ENCODE measurements at places on chromosomes 13 and 19.

DNA sequence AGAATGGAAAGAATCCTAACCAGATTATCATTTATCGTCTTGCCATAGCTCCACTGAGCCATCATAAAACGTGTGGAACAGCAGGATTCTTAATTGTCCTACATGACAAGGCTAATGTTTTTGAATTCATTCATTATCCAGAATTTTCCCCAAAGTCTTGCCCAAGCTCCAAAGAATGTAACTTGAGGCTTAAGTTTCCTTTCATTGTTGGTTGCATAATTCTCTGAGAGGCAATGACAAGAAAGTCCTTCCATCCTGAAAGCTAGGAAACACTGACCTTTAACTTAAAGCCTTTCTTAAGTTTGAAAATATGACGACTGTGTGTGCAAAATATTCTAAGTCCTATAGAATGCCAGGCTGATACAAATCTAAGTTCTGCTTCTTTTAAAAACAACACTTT is 546.1 kb downstream of the SUCLA2 start:
- no peak for DNase-seq

GRCh38 chr19:39676004-39676403 is 20.3 kb downstream of the LGALS16 start:
- DNase-seq = no peak

DNA sequence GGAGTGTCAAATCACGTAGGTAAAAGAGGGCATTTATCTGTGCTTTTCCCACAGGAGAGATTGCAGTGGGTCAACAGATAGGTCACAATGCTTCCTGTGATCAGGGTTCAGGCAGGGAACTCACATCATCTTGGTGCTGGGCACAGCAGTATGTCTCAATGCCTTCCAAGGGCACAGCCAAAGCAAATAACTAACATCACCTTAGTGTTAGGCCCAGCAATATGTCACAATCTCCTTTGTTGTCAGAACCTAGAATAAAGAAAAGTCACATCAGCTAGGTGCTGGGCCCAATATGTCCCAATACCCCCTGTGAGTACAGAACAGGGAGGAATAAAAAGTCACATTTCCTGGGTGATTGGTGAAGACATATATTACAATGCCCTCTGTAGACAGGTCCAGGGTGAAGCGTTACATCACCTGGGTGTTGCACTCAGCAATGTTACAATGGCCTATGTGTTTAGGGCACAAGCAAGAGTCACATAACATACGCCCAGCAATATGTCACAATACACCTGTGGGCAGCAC is 11.4 kb upstream of the ZNF724 start:
- DNase-seq = no peak

DNA sequence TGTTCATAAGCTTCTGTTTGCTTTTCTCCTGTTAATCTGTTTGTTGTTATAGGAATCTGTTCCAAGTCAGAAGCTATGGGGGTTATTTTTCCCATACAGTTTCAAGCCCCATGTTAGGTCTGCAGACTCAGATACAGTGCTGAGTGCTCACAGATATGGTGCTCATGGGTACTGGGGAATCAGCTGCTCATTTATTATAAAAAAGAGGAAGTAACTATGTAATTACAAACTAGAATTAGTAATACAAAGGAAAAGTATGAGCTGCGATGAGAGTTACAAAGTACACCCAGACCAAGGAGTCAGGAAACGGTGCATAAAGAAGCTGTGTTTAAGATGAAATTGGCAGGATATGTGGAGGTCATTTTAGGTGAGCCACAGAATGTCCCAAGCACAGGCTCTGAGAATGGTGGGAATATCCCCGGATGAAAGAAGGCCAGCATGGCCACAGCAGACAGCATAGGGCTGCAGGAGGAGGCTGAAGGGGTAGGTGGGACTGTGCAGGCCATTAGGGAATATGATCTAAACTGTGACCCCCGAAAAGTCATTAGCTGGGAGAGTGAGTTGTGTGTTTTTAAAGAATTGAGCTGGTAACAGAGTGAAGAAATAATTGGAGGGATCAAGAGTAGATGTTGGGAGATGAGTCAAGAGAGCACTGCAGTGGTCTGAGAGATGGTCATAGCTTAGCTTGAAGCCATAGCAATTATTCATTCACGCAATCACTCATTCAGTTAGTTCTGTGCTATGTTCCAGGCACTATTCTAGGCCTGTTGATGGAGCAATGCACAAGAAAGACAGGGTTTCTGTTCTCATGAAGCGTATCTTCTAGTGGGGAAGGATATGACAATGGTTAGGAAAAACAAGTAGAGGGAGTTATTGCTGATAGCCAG is 177.4 kb upstream of the UBL3 start:
- DNase-seq = no peak

- no peak for DNase-seq
Measured at GRCh38 chr19:17329366-17330261, 5.0 kb downstream of the ANO8 start.

GRCh38 chr19:4583961-4584669 is 24.6 kb upstream of the SEMA6B start:
- DNase-seq = peak; percentile 27

- no peak for DNase-seq
Measured at GRCh38 chr19:30634131-30634830, 262.1 kb downstream of the ZNF536 start.

DNA sequence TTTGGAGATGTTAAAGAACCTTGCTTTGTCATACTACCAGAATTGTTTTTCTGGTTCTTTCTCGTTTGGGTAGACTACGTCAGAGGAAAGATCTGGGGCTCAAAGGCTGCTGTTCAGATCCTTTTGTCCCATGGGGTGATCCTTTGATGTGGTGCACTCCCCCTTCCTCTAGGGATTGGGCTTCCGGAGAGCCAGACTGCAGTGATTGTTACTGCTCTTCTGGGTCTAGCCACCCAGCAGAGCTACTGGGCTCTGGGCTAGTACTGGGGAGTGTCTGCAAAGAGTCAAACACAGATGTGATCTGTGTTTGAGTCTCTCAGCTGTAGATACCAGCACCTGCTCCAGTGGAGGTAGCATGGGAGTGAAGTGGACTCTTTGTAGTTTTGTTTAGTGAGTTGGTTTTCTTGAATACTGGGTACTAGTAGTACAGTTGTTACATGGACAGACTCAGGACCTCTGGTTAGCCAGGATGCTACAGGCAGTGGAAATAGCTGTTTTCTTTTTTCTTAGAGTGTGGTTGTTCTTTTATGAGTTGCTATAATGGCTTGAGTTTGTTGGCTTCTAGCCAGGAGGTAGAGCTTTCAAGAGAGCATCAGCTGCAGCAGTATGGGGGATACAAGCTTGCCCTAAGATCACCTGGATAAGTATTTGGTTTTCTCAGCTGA is 34.4 kb downstream of the DNAJC15 start:
- no peak for DNase-seq

GRCh38 chr13:33751151-33751550 is 66.8 kb upstream of the RFC3 start:
- no peak for DNase-seq

DNA sequence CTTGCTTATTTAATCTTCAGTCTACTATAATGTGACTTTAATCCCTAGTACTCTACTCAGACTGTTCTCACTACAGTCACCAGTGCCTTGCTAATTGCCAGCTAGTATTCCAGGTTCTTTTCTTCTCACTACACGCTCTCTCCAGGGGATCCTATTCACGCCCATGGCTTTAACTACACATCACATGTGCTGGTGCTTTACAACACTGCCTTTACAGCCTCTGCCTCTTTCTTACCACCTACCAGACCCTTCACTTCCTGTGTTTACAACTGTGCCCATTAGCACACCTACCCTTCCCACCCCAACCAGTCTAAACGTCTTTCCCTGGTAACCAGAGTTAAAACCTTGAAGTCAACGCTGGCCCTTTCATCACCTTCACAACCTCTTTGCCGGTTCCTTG is 249.5 kb downstream of the DNAJC15 start:
- DNase-seq = no peak

- DNase-seq = no peak
Measured at GRCh38 chr13:46337700-46338099, 49.4 kb downstream of the RUBCNL start.

DNA sequence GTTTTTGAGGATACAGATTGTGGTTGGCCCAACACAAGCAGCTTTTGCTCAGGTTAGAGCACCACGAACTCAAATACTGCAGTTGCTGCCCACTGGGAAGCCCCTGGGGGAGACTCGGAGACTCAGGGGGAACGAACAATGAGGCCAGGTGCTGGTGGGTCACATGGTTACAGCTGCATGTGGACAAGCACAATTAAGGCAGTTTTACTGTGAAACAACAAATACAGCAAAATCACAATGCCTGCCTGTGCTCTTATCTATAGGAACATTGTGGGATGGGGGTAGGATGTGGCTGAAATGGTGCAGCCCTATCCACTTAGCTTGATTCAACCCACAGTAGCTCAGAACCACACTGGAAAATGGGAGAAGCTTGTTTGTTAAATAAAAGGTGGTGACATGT is 119.7 kb upstream of the SPATA13 start:
- DNase-seq = no peak

- no peak for DNase-seq
Measured at GRCh38 chr13:113768018-113768905, 9.2 kb downstream of the TMEM255B start.

DNA sequence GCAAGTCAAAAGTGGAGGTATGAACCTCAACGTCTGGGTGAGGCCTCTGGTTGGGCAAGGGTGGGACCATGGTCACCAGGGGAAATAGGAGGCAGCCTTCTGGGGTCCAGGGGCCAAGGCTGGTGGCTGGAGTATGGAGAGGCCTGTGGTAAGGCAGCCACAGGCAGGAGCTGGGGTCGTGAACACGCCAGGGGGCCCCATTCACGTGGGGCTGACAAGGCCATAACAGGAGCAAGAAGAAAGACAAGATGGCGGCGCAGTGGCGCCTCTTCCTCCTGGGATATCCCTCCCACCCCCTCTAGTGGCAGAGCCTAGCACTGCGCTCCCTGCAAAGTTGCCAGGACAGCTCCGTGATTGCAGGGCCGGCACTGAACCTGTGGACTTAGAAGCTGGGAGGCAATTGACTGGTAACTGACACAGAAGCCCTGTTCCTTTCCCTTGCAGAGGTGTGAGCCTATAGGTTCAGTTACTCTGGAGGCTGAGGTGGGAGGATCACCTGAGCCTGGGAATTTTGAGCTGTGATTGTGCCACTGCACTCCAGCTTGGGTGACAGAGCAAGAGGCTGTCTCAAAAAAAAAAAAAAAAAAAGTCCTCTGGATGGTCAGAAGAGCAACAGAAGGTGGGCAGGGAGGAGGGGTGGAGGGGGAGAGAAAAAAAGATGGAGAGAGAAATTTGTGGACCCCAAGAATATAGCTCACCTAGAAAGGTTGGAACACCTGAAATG is 19.7 kb upstream of the EDDM13 start:
- DNase-seq = peak; percentile 80

DNA sequence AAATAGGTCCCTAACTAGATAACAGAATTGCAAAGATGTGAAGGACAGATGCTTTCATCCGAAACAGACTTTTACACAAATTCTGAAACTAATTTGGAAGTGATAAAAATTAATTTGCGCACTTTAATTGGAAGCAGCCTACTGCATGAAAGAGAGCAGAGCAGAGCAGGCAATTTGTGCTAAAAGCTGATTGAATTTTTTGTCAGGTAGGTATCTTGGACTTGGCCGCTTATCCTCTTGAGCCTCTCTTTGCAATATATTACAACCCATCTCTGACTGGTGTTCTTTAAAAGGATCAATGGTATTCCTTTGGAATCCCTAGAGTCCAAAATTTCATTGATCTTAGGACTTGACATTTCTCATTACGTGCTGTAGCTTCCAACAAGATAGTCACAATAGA is 183.3 kb upstream of the MAB21L1 start:
- no peak for DNase-seq

GRCh38 chr19:43409415-43409814 is 5.3 kb upstream of the TEX101 start:
- DNase-seq = no peak

DNA sequence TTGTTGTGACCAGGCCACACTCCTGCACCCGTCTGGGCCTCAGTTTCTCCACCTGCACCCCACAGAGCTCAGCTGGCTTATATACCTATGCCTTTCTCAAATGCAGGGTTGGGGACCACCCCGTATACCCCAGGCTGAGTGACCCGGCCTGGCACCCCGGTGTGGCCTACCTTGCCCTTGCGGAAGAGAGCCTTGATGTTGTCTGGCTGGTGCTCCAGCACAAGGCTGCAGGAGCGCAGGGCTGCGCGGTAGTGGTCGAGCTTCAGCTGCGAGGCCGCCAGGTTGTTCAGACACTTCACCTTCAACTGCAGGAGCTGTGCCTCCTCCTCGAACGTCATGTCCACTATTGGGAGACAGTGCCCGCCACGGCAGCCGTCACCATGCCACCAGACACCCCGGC is 5.9 kb downstream of the FKBP8 start:
- DNase-seq = no peak

- DNase-seq = no peak
Measured at GRCh38 chr19:17790059-17790780, 4.7 kb upstream of the B3GNT3 start.

DNA sequence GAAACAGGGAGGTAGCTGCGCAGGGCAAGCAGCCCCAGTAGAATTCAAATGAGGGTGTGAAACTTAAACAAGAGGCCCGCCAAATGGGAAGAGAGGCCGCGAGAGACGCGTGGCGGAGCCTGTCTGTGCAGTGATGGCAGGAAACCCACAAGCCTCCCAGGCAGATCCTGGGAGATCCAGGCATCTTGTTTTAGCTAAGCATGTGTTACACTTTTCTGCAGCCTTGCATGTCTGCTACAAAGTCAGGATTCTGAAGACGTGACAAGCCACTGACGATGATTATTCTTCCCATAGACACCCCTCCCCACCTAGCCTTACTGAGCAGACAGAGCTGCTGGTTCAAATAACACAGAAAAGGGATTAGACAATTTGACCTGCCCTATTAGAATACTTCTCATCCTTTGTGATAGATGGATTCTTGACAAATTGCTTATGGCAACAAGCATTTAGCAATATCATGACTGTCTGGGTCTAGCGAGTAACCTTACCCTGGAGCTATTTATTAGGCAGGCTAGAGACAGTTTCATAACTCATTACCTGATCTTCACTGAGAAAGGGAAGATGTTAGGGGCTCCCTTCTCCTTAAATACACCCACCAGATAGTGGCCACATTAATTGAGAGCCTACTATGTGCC is 185.2 kb upstream of the IRS2 start:
- no peak for DNase-seq

- no peak for DNase-seq
Measured at GRCh38 chr19:2527686-2528085, 51.8 kb downstream of the GADD45B start.

Measured in stimulated activated CD4-positive, alpha-beta T cell treated with anti-CD3 and anti-CD28 coated beads, Interleukin-2, amount 100 ng/mL, for 24 hours (primary cell).